Activated T-cell treated with anti-CD3 and anti-CD28 coated beads, Interleukin-2, amount 50 U/mL, for 72 hours (primary cell): ENCODE measurements at places on chromosomes 6 and 20. TPM values are rescaled to one million over a fixed set of nuclear protein-coding genes. Genes with fewer than 3 reads are reported as not detected.

- no peak for DNase-seq
Measured at GRCh38 chr6:48714699-48715098, 603.7 kb upstream of the PTCHD4 start.

DNA sequence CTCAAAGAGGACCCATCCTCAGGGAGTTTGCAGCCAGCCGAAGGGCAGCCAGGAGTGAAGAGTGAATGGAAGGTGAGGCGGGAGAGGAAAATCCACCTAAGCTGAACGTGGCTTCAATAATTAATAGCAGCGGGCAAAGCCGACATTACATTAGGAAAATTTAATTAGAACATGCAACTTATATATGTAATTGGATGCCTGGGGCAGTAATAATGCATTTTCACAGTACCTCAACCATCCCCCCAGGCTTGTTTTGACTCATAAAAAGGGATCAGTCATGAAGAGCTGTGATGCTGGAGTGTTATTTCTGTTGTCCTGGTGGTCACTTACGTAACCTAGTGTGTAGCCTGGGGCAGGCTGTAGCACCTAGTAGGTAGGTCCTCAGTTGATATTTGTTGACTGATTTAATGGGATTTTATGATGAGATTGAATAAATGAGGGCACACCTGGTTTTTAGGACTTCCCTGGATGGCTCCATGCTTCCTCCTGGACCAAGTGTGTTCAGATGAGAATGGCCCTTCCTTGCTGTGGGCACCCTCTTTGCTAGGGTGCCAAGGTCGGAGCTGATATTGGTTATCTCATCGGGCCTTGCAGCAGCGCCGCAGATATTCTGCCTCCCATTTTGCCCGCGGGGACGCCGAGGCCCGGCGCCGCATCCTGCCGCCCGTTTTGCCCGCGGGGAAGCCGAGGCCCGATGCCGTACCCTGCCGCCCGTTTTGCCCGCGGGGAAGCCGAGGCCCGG, 128.8 kb downstream of the CDH26 start:
- no peak for DNase-seq

GRCh38 chr20:57229490-57229889, 37.0 kb downstream of the BMP7 start:
- no peak for DNase-seq

DNA sequence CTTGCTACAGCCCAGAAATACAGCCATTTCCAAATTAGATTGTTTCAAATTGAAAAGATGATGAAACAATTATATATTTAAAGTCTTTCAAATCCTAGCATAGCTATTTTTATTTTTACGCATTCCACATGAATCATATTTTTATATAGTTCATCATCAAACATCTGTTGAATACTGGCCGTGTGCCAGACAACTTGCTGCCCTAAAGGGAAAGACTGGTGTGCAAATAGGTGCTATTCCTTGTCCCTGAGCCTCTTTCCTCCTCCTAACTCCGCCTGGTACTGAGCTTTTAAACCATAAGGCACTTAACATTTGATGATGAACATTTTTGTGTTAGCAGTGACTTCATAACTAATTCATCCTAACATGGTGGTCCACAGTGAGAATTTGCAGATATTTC, 18.7 kb upstream of the PLCG1 start:
- DNase-seq, result no peak

DNA sequence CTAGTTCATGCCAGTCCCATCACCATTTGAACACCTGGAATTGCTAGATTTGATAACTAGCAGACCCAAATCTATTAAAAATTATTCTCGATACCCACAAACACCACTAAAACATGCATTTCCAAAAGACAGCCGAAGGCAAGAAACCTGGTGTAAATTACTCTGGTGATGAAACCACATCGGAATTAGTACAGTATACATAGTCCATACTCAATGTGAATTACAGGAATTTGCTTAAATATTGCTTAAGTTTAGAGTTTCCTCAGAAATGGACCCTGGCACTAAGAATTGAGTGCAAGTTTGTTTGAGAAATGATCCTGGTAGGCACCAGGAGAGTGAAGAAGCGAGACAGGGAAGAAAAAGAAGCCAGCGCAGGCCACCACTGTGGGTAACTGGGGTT, 13.7 kb downstream of the LY86 start:
- DNase-seq, result no peak

GRCh38 chr6:66054967-66055366, 347.9 kb upstream of the EYS start:
- DNase-seq, result no peak

Gene MROH8
- total RNA-seq, result 5.2 TPM

Gene MCHR2
- total RNA-seq, result not detected

Gene NRN1
- total RNA-seq, result 2.5 TPM
